Heart right ventricle (tissue), 16 donors: ENCODE measurements at places on chromosomes 12 and 14. TPM values are rescaled to one million over a fixed set of nuclear protein-coding genes. Genes with fewer than 3 reads are reported as not detected.

DNA sequence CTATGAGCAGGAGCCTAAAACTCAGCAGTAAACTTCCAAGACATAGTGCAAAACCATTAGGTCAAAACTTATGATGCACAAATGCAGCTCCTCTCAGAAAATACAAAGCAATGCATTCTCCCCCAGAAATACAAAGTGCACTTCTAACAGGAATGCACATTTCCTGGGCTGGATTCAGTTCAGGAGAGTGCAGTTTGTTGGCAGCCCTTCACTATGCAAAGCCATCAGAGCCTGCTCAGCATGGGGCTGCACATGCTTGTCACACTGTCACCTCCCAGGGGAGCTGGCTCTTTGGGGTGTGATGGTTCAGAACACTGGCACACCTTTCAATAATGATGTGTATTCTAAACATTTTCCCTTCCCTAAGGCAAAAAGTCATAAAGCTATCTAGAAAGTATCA, 110.4 kb downstream of the KCNK10 start:
- DNase-seq: no peak
- H3K27me3 ChIP-seq: peaks cover 5% of the 10 kb centered on the region
- H3K4me1 ChIP-seq: no peaks in the 10 kb centered on the region
- H3K4me3 ChIP-seq: no peak overlapping the region
- no peak overlapping the region for H3K27ac ChIP-seq
- no peaks in the 10 kb centered on the region for H3K36me3 ChIP-seq

DNA sequence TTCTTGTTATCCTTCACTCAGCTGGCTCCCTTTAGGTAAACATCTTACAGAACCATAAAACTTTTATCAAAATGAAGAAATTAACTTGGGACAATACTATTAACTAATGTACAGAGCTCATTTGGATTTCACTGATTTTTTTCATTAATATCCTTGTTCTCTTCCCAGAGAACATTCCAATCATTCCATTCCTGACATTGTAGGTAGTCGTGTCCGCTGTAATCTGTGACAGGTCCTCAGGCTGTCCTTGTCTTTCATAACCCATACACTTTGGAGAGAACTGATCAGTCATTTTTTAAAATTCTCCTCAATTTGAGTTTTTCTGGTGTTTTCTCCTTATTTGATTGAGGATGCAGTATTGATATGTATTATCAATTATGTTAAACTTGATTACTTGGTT, 916.8 kb downstream of the GALC start:
- DNase-seq: no peak
- no peaks in the 10 kb centered on the region for H3K4me1 ChIP-seq
- H3K4me3 ChIP-seq: no peak overlapping the region
- H3K27ac ChIP-seq: no peak overlapping the region
- no peaks in the 10 kb centered on the region for H3K36me3 ChIP-seq
- no peaks in the 10 kb centered on the region for H3K27me3 ChIP-seq

- no peaks in the 10 kb centered on the region for H3K4me1 ChIP-seq
- no peak overlapping the region for H3K27ac ChIP-seq
- no peaks in the 10 kb centered on the region for H3K36me3 ChIP-seq
- no peak for DNase-seq
- no peaks in the 10 kb centered on the region for H3K27me3 ChIP-seq
- H3K4me3 ChIP-seq: no peak overlapping the region
Observed at GRCh38 chr12:114809097-114809496, 125.1 kb upstream of the TBX3 start.

DNA sequence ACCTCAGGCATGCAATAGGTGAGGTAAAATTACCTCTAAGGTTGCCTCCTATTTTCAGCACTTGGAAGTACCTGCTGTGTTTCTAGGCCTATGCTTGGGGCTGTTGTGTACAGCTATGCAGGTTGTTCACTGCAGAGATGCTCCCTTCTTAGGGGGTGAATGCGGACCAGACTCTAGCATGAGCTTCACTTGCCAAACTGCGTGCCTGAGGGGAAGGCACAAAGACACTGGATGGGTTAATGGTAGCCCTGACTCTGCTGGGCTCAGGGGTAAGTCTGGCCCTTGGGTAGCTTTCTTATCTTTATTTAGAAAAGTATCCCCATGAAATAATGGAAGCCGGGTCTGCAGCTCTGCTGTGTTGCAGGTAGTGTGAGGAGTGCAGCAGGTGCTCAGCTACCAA, 35.7 kb downstream of the B4GALNT3 start:
- no peak overlapping the region for H3K4me3 ChIP-seq
- no peak overlapping the region for H3K27ac ChIP-seq
- no peak for DNase-seq
- H3K27me3 ChIP-seq: no peaks in the 10 kb centered on the region
- no peaks in the 10 kb centered on the region for H3K36me3 ChIP-seq

GRCh38 chr14:104036212-104036611, 49.3 kb upstream of the ASPG start:
- no peak overlapping the region for H3K4me3 ChIP-seq
- no peak overlapping the region for H3K27ac ChIP-seq
- DNase-seq: no peak

DNA sequence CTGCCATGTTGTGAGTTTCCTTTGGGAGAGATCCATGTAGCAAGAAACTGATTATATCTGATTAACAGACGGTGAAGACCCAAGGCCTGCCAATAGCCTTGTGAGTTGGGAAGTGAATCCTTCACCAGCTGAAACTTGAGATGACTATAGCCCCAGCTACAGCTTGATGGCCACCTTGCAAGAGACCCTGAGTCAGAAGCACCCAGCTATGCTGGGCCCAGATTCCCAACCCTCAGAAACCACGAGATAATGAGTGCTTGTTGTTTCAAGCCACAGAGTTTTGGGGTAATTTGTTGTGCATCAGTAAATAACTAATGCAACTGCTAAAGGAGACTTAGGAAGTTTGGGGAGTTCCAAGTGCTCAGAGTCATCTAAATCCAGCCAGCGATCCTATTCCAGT, 80.3 kb downstream of the AVPR1A start:
- no peaks in the 10 kb centered on the region for H3K36me3 ChIP-seq
- peak overlapping the region; percentile 23 for H3K27ac ChIP-seq

DNA sequence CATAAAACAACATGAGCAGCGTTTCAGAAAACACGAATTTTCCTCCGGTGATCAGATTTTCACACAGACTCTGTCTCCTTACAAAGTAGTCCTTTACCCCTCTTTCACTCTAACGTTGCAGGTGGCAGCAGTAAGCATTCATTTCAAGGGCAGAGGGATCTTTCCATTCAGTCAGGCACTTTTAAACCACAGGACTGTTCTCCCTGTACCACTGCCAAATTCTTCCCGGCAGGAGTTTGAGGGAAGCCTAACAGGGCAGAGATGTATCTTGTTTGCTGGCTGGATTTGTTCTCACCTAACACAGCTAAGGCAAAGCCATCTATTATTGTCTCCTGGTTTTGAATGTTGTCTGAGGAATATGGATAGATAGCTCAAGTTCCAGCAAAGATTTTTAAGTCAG, 1187.3 kb upstream of the SEL1L start:
- DNase-seq: no peak
- no peaks in the 10 kb centered on the region for H3K36me3 ChIP-seq
- no peak overlapping the region for H3K27ac ChIP-seq
- H3K4me1 ChIP-seq: no peaks in the 10 kb centered on the region
- no peaks in the 10 kb centered on the region for H3K27me3 ChIP-seq

- no peaks in the 10 kb centered on the region for H3K4me1 ChIP-seq
- no peak overlapping the region for H3K4me3 ChIP-seq
- DNase-seq: no peak
- H3K36me3 ChIP-seq: no peaks in the 10 kb centered on the region
Observed at GRCh38 chr12:91019455-91019854, 14.7 kb upstream of the EPYC start.

DNA sequence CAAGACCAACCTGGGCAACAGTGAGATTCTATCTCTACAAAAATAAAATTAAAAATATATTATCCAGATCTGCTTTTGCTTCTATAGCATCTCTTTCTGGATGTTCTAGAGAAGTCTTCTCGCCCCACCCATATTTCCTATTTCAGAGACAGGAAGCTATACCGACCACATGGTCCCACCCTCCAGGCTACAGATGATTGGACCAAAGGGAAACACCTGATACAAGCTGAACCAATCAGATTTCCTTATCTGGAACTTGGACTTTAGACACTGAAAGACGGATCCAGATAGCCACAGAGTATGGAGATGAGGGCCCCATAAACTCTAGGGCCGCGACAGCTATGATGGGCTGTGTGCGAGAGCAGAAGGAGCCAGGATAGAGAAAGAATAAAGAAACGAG, 48.7 kb downstream of the CCDC60 start:
- no peak overlapping the region for H3K27ac ChIP-seq
- H3K27me3 ChIP-seq: no peaks in the 10 kb centered on the region
- no peak overlapping the region for H3K4me3 ChIP-seq
- no peak for DNase-seq
- H3K36me3 ChIP-seq: no peaks in the 10 kb centered on the region

The FAM186B gene
- total RNA-seq: 1.0 TPM

The IGF1 gene
- total RNA-seq: 6.3 TPM
